ENCODE measurements at places on chromosomes 1 and 21. TPM values are rescaled to one million over a fixed set of nuclear protein-coding genes. Genes with fewer than 3 reads are reported as not detected.
A peak's percentile ranks its signal among the peaks of the same experiment; 100 is the strongest.

DNA sequence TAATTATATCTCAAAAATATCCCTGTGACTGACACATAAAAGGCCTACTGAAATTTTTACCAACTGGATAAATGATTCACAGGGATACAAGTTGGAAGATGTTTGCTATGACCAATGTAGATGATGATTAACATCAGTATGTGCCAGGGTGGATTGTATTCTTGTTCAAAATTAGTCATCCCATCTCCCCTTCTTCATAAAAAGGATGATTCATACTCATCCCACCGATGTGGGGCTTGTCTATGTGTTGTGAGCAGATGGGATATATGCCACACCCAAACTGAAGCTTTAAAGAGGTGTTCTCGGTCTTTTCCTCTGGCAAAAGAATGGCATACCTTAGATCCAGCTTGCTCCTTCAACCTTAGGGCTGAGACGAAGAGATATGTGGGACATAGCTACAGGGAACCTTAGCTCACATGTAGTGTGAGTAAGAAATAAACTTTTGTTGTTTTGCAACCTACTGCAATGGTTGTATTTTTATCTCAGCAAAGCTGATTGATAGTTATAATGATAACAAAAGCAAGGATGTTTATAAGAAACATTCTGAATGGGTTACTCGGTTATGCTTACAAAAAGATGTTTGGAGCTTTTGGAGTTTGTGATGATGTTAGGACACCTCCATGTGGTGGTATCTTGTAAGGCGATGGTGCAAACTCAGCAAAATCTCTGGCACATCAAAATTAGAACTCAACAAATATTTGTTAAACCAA is 29.4 kb downstream of the SPATA17 start:
- DNase-seq: peak; percentile 92

DNA sequence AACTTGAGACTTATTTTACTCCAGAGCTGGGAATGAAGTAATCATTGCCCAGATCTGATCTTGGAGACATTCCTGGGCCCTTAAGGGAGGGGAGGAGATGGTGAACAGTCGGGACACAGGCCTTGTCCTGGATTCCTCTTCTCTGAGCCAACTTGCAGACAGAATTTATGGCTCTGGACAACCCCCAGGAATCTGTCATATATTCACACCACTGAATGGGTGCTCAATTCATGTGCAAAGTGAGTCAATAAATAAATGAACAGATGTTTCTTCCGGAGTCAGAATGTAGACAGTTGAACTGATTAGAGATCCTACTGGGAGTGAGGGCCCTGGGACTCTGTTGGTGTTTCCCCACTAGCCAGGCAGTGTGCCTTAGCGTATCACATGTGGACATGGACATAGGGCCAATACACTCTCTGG is 2.6 kb downstream of the TUFT1 start:
- DNase-seq: peak; percentile 99

DNA sequence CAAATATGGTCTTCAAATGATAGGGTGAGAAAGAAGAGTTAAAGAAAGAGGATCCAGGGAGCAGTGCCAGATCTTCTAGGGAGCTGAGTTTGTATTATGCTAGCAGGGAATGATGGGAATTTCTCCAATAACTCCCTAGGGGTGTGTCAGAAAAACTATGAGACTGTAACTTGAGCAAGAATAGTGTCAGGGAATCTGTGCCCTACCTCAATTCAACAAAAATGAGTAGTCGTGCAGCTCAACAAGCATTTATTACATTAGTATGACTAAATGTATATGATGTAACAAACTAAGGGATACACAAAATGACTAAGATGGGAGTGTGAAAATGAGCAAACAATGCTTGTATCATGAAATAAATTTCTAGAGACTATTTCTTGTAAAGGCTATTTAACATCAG is 24.2 kb downstream of the SPAG17 start:
- no peak for DNase-seq

- no peak for DNase-seq
These were observed 89.7 kb downstream of the DMRTA2 start for GRCh38 chr1:50333595-50333974.

DNA sequence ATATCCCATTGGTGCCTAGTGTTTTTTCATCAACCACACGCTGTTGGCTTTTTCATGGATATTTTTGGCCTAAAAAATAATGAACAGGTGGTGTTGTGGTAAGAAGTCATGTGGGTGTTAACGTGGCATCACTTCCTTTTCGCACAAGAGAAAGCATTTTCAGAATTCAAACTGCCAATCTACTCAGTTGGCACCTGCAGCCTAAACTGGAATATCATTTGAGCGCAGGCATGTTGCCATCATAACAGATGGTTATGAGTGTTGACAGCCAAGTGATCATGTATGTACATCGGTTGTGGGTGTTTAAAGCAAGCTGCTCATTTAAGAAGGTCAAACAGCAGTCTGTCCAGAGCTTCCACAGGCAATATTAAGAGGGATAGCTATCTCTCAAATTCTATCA is 1963.0 kb downstream of the NCAM2 start:
- DNase-seq: no peak

DNA sequence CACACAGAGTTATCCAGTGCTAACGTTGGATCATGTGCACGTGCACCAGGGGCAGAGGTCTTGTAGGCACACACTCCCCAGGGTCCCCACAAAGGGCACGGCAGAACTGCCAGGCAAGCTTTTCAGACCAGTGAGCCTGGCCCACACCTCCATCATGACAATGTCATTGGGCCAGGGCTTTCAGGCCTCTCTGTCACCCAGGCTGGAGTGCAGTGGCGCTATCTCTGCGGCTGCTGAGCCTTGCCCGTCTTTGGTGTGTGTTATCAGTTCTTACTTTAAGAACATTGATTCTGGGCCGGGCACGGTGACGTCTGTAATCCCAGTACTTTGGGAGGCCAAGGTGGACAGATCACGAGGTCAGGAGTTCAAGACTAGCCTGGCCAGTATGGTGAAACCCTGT is 44.2 kb downstream of the PKNOX1 start:
- DNase-seq: no peak

DNA sequence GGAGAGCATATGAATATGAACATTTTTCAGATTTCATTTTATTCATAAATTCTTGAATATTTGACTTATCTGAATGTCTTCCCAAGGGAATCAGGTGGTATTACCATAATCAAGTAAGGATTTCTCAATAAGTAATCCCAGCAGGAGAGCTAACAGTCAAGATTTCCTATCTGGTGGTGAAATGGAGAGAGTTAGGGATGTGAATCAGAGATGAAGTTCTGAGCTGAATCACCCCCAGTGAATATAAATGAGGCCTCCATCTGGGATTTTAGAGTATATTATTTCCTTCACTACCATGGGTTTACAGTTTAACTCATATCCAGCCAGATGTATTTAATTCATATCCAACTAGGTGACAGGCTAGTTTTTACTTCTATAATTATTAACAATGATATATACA is 61.5 kb upstream of the RGS2 start:
- DNase-seq: no peak

GRCh38 chr1:174692313-174692712 is 244.5 kb downstream of the GPR52 start:
- peak; percentile 40 for DNase-seq

GRCh38 chr1:79177844-79178243 is 171.3 kb upstream of the ADGRL4 start:
- DNase-seq: no peak

DNA sequence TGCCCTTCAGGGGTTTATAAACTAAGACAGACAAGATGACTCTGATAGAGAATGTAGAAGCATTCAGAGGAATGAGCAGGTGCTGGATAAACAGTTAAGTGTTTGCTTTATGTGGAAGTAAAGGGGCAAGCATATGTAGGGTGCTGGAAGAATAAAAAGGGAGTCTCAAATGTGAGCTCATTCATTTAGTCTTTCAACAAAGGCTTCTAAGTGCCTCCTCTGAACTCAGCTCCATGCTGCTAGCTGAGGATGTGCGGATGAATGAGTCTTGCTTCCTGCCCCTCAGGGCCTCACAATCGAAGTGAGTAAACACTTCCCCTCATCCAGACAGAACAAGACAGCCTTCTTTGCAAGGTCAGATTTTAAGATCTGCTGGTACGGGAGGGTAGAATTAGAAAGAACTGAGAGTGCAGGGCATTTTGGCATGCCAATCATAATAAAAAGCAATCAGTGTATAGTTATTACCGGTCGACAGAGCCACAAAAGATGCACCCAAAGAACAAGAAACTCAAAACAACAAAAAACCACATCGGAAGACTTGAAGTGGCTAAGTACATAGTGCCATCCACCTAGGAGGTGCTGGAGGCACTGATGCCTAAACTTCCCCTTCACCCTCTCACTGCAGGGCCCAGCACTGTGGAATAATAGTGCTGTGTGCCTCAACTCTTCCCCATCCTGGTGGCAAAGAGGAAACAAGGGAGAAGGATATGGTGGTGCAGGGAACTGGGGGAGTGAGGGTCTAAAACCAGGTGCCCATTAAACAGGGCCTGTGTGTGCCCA is 69.8 kb downstream of the TNR start:
- DNase-seq: no peak

GRCh38 chr1:69568421-69569174 is 876 bp downstream of the LRRC7 start:
- DNase-seq: no peak

GRCh38 chr1:41980827-41981653 is 62.3 kb upstream of the HIVEP3 start:
- peak; percentile 22 for DNase-seq

- DNase-seq: no peak
These were observed 42.5 kb downstream of the ZBTB40 start for GRCh38 chr1:22494144-22494543.

DNA sequence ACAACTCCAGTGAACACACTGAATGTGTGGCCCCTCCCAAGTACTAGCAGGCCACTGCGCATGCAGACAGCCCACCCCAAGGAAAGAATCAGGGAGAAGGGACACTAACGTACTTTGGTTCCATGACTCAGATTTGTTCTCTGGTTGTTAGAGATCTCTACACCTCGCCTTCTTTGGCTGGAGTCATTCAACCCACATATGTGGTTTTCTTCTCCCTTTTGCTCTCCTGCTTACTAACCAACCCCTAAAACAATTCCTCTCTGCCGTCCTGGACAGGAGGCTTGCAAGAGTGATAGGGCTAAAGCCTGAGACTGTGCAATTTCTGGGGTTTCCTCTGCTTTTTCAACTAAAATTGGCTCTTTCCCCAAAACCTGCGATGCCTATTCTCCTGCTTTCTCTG is 5.7 kb upstream of the CD48 start:
- no peak for DNase-seq

GRCh38 chr1:86972262-86972661 is 57.8 kb downstream of the HS2ST1 start:
- no peak for DNase-seq

DNA sequence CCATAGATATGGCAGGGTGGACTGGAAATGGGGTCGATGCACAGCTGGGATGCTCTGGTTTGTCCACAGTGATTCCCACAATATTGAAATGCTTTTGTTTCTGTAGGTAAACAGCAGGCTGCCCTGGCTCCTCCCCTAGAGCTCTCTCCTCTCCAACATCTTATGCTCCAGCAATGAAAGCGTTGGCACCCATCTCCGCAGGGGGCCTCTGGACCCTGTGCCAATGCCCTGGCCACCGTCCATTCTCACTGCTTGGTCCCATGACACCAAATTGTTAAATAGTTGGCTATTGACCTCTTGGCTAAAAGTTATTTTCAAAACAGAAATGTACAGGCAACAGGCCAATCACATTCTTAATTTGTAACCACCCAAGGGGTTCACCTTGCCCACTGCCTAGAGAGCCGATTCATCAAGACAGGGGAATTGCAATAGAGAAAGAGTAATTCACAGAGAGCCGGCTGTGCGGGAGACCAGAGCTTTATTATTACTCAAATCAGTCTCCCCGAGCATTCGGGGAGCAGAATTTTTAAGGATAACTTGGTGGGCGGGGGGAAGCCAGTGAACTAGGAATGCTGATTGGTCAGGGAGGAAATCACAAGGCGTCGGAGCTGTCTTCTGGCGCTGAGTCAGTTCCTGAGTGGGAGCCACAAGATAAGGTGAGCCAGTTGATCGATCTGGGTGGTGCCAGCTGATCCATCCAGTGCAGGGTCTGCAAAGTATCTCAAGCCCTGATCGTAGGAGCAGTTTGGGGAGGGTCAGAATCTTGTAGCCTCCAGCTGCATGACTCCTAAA is 76.9 kb upstream of the B3GALT5 start:
- DNase-seq: no peak

GRCh38 chr1:234768171-234768568 is 158.2 kb upstream of the IRF2BP2 start:
- DNase-seq: no peak

- DNase-seq: no peak
These were observed 415.6 kb downstream of the SMYD3 start for GRCh38 chr1:246091477-246091876.

GRCh38 chr1:156549390-156549789 is 23.0 kb downstream of the IQGAP3 start:
- no peak for DNase-seq

- DNase-seq: no peak
These were observed 30.7 kb downstream of the NTPCR start for GRCh38 chr1:232980986-232981560.

- DNase-seq: no peak
These were observed 95.5 kb upstream of the PROX1 start for GRCh38 chr1:213891989-213892902.

GRCh38 chr1:57447551-57447950 is 23.7 kb upstream of the DAB1 start:
- DNase-seq: no peak

- no peak for DNase-seq
These were observed 56.9 kb downstream of the KIF1B start for GRCh38 chr1:10267319-10267718.

- DNase-seq: peak; percentile 94
These were observed 96.0 kb upstream of the BMP8A start for GRCh38 chr1:39395357-39395831.

- DNase-seq: no peak
These were observed 32.9 kb downstream of the KCNN3 start for GRCh38 chr1:154837034-154837671.

DNA sequence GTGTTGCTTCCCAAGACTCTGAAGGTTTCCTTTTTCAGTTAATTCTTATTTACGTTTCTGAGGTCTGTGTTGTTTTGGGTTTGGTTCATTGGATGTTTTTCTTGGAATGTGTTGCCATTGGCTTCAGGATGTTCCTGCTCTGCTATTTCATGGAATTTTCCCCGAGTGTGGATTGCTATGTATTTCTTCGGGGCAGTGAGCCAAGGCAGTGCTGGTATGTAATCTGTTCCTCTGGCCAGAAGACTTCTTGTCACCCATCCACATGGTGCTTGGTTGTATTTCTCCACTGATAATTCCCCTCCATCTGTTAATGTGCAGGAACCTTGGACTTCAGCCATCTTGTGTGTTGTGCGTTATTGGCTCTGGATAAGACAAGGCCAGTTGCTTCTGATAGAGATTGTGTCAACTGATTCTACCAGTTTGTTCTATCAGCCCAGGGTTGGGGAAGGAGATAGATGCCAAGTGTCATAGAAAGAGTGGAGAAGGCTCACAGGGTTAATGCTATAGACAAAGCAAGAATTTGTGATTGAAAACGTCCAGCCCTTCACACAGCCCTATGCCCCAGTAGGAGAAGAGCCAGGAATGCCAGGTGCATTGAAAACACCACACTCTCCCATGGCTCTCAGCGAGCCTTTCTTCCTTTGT is 505.2 kb downstream of the PLPP3 start:
- DNase-seq: no peak

Gene CNTN2
- 1.8 TPM for total RNA-seq

Gene SPRR2E
- not detected for total RNA-seq

Gene FABP3
- total RNA-seq: 9.0 TPM

Gene RAB25
- total RNA-seq: not detected

Gene UBASH3A
- not detected for total RNA-seq

Gene LENEP
- total RNA-seq: not detected

Gene SMIM1
- not detected for total RNA-seq

Gene COL11A1
- total RNA-seq: 1.9 TPM

Gene VASH2
- total RNA-seq: 1.9 TPM

Gene RNF186
- not detected for total RNA-seq

Measured in A172 (cell line).